Muscle of back (tissue), 13 donors: ENCODE measurements at places on chromosomes 3 and 15.

DNA sequence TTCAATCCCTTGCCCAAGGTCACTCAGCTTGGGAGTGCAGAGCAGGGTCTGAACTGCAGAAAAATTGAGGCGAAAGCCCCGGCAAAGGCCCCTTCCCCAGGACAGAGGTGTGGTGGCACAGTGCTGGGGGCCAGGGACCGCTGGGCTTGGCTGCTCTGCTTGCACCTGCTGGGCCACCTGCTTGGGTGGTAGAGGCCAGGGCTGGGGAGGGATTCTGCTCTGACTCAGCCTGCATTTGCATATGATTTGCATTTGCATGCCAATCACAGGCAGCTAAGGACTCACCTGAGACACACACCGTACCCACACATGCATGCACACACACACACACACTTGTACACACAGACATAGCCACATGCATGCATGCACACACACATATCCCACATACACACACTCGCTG lies 9.9 kb downstream of the GRM2 start:
- no peak for DNase-seq

DNA sequence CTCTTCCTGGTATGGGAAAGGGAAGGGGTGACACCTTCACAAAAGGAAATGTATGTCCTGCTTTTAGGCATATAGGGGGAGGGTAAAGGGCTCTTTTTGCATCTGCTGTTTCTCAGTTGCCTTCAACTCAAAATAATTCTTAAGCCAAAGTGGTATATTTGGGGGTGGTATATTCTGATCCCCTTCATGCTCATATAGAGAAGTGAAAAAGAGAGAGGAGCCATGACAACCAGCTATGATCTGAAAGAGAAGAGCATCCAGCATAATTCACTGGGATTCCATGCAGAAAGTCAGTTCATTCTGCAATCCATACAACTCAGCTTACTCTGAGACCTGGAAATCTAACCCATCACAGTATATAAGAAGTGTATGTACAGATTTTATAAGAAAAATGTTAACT lies 22.3 kb downstream of the DENND6A start:
- DNase-seq, result no peak

DNA sequence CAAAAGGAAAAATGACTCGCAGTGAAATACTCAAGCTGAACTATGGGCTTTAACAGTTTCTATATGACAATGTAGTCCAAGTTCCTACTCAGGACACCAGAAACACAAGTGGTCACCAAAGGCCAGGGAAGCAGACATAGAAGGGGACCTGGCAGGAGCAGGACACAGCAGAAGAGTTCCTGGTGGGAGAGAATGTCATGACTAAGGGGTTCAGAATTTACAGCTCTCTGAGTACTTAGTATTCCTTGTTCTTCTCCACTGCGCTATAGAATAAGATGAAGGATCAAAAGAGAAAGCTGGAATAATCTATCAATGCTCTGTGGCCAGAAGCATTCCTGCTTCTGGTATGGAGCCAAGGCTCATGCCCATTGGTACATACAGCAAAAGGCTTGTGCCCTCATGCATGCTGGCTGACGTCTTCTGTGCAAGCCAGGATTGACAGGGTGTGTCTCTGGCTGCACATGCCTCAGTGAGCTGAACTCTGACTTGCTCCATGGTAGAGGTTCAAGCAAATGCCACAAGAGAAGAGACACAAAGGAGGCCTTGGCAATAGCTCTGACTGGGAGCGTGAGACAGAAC lies 128.7 kb upstream of the SLC2A2 start:
- DNase-seq, result no peak

- peak; percentile 12 for DNase-seq
Observed at GRCh38 chr3:18111796-18112232, 313.3 kb downstream of the SATB1 start.

- DNase-seq, result no peak
Observed at GRCh38 chr3:40096661-40097111, 212.8 kb upstream of the EIF1B start.

DNA sequence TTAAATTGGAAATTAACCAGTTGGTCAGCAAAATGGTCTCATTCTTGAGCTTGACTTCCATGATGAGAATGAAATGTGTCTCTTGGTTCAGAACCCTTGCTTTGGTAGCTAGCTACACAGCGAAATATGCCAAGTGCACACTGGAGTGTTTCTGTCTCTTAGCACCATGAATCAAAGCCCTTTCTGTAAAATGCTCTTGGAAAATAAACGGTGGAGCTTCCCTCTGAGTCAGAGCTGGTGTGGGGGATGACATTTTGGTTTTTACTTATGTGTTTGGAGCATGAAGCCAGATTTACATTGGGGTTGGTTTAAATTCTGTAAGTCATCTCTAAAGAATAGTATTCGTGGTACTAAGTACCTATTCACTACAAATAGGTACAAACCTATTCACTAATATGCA lies 85.1 kb upstream of the NANOGP8 start:
- no peak for DNase-seq

DNA sequence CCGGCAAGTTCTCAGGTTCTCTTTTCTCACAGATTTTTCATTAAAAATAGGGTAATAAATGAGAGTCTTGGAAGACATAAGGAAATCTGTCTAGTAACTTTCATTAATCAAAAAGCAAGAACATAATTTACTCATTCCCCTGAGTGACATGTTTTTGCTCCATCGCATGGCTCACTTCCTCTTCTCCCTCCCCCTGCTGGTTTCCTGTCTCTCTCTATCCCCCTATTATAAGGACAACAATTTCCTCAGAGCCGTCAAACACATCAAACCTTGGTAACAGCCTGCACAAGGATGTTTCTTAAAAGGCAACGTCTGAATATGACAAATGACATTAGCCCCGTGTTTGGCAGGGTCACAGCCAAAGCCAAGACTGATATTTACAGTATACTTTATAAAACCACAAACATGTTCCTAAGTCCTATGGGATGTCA lies 1149.6 kb downstream of the IGSF11 start:
- no peak for DNase-seq

DNA sequence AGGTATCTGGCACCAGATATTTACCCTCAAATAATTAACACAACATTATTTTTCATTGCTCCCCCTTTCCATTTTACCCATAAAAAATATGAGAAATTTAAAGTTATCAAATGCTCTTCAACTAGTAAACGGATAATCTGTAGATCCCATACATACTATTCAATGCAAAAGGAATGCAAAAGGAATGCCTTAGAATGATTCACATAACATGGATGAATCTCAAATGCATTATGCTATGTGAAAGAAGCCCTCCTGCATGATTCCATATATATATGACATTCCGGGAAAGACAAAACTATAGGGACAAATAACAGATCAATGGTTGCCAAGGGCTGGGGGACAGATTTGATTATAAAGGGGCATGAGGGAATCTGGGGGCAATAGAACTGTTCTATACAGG lies 195.7 kb downstream of the STT3B start:
- no peak for DNase-seq

DNA sequence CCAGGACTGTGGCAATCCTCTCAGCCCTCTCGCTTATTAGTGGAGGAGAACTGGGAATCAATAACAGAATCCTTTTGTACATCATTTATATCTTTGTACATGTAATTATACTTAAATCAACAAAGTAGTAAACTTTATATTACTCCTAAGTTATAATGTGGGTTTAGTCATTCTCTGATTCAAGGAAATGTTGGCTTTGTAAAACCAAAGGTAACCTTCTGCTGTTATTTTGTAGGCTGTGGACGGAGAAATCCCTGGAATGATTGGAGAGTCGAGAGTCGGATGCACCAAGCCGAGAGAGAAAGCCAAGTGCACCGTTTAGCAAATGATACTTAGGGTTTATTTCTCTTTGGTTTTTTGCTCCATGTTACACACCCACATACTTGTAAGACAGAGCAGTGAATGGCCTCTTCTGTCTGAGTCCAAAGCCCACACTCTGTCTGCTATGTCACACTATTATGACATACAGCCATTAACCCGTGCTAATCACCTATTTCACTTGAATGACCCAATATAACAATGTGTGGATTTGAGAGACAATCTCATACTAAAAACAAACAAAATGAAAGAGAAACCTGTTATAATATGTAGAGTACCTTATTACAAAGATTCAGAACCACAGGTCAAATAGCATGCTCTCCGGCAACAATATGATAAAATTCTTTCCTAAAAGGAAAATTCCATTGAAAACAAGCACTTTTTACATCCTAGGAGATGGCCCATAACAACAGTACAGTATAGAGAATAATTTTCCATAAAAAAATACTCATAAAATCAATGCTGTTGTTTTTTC lies 72.2 kb downstream of the MECOM start:
- DNase-seq, result no peak

GRCh38 chr3:119062892-119063291 lies 28.2 kb upstream of the IGSF11 start:
- no peak for DNase-seq

DNA sequence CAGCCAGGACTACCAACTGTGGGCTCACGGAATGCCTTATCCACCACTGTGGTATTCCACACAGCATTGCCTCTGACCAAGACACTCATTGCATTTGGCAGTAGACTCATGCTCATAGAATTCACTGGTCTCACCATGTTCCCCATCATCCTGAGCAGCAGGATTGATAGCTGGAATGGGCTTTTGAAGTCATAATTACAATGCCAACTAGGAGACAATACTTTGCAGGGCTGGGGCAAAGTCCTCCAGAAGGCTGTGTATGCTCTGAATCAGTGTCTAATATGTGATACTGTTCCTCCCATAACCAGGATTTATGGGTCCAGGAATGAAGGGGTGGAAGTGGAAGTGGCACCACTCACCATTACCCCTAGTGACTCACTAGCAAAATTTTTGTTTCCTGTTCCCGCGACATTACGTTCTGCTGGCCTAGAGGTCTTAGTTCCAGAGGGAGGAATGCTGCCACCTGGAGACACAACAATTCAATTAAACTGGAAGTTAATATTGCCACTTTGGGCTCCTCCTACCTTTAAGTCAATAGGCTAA lies 58.6 kb upstream of the CCDC80 start:
- DNase-seq, result no peak

DNA sequence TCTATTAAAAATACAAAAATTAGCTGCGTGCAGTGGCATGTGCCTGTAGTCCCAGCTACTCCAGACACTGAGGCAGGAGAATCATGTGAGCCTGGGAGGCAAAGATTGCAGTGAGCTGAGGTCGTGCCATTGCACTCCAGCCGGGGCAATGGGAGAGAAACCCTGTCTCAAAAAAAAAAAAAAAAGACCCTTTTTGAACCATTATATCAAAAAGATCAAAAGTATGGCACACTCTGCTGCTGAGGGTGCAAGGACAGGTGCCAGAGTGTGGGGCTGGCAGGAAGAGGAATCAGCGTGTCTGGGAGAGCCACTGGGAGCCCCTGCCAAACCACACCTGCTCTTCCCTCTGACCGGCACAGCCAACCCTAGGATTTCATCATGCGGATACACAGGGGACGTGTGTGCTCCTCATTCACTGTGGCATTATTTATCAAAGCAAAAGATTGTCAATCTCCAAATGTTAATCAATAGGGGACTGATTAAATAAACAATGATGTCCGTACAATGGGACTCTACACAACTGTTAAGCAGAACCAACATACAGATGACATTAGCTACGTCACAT lies 147.3 kb upstream of the TLE3 start:
- DNase-seq, result no peak

- peak; percentile 53 for DNase-seq
Observed at GRCh38 chr3:173733029-173733652, 335.6 kb downstream of the NLGN1 start.

DNA sequence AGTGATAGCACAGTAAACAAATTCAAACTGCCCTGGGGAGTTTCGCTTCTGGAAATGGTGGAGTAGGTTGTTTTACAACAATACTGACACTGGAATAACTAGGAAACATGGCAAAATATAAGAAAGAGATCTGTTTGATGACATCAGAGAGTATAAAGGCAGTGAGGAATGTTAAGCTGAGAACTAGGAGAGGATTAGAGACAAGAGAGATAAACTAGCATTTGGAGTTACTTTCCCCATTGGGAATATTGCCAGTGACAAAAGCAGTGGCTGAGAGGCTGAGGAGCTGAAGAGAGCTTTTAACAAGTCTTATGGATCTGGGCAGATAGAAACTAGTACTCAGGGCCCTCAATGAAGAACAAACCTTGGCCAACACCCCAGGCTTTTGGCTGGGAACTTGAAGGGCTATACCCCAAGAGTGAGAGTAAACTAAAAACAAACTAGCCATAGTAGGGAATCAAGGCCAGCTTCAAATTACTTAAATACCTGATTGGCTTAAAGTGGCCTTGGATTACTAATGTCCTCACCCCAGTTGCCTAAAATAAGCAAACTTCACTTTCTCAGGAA lies 280.4 kb downstream of the KLF13 start:
- DNase-seq, result no peak

GRCh38 chr3:10008588-10009344 lies 17.5 kb upstream of the FANCD2 start:
- peak; percentile 59 for DNase-seq

DNA sequence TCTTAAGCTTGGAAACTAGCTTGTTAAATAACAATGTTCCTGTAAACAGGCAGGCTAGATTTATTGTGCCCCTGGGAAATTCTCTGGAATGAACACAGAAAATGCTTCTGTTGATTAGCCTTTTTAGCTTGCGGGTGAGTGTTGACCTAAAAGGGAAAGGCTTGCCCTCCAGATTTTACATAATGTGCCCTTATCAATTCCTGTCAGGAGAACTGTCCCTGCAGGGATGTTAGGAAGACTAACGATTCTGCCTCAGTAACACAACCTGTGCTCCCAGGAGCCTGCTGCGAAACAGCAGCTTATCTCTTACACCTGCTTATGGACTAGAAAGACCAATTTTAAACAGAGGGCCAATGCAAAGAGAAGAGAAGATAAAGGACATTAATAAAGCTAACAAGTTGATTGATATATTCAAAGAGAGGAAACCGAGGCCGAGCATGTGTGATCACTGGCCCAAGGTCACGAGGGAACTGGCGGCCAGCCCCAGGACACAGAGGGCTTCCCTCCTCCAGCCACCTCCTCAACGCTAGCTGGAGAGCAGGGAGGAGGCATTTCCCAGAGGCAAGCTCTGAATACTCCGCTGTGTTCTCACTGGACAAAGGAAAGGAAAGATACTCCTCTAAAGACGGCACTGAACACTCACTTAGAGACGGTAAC lies 48.4 kb upstream of the TJP1 start:
- peak; percentile 50 for DNase-seq

- DNase-seq, result no peak
Observed at GRCh38 chr3:36903119-36903882, 41.6 kb downstream of the TRANK1 start.

- peak; percentile 31 for DNase-seq
Observed at GRCh38 chr3:9808345-9809037, 1.6 kb upstream of the TTLL3 start.

- no peak for DNase-seq
Observed at GRCh38 chr3:359672-360071, 163.1 kb downstream of the CHL1 start.

GRCh38 chr3:3801494-3801841 lies 2.2 kb downstream of the LRRN1 start:
- DNase-seq, result no peak

- peak; percentile 41 for DNase-seq
Observed at GRCh38 chr3:178551916-178552321, 15.7 kb downstream of the KCNMB2 start.
